Fibroblast of lung (primary cell): ENCODE measurements at places on chromosomes 1 and 21. TPM values are rescaled to one million over a fixed set of nuclear protein-coding genes. Genes with fewer than 3 reads are reported as not detected.

DNA sequence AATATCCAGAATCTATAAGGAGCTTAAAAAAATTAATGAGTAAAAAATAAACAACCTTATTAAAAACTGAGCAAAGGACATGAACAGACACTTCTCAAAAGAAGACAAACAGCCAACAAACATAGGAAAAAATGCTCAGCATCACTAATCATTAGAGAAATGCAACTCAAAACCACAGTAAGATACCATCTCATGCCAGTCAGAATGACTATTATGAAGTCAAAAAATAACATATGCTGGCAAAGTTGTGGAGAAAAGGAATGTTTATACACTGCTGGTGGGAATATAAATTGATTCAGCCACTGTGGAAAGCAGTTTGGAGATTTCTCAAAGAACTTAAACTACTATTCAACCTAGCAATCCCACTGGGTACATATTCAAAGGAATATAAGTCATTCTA is 25.3 kb downstream of the PIGK start:
- H3K36me3 ChIP-seq: no peaks in the 10 kb centered on the region
- no peak overlapping the region for H3K27ac ChIP-seq
- H3K4me1 ChIP-seq: no peaks in the 10 kb centered on the region

DNA sequence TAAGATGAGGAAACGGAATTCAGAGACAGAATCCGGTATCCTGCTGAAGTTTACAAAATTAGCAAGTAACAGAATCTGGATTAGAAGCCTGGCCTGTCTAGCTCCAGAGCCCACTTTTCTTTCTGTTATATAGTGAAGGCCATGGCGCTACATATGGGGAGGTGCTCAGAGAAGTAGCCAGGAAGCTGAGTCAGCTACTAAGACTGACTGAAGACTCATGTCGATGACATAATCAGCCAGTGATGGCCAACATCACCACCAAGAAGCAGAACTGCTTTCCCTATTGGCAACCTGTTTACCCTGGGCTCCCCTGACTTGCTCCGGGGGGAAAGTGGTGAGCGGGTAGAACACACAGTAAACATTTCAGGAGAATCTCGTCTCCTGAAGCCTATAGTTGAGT is 18.8 kb downstream of the LRRC52 start:
- H3K4me3 ChIP-seq: no peak overlapping the region
- no peak for DNase-seq
- H3K36me3 ChIP-seq: no peaks in the 10 kb centered on the region
- no peaks in the 10 kb centered on the region for H3K27me3 ChIP-seq
- no peak overlapping the region for H3K27ac ChIP-seq

DNA sequence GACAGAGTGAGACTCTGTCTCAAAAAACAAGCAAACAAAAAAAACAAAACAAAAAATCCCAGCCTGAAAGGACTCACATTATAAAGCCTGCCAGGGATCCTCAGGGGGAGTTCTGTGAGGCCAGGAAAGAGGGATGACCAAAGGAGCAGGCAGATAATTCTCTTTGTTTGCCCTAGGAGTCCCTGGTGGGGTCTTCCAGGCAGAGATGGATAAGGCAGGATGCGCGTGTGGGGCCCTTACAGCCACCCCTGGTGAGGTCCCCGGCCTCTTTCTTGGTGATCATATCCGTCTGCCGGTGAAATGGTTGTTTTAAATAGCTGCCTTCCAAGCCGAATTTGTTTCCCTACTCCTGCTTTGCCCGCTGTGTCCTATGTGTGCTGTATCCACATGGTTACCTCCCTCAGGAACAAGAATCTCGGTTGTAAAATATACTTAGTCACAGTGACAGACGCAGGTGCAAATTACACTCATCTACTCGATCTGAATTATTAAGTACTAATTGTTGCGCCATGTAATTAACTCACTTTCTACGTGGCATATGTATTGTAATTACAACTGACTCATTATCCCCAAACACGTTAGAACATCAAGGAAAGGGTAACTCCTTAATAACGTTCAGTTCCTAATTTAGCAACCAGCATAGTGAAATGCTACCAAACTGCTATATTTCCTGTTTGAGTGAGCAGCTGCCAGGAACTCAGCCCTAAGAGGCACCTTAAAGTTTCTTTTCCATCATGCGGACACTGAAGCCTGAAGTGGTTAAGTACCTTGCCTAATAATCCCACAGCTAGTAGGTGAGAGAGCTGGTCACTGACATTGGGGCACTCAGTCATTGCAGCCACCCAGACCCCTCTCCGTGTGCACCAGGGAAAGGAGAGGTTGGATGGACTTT is 106.4 kb downstream of the ZSCAN20 start:
- H3K4me1 ChIP-seq: no peaks in the 10 kb centered on the region
- H3K36me3 ChIP-seq: no peaks in the 10 kb centered on the region
- no peak overlapping the region for H3K4me3 ChIP-seq
- H3K27ac ChIP-seq: no peak overlapping the region

DNA sequence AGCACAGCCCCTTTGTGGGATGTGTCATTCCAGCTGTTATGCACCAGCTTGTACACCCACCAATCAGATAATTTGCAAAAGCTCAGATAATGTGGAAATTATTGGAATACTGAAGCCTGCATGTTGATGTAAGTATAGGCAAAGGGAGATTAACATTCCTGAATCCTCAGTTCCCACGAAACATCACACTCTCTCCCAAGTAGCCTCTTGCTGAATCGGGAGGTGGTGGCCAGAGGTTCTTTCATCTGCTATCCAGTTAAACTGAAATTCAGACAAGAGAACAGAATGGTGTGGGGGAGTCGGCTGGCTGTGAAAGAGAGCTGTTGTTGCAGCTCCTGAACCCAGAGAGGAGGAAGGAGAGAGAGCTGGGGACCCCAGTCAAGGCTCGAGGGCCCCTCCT is 170.9 kb downstream of the ZBTB18 start:
- no peaks in the 10 kb centered on the region for H3K4me1 ChIP-seq
- peaks cover 5% of the 10 kb centered on the region for H3K27me3 ChIP-seq
- H3K36me3 ChIP-seq: no peaks in the 10 kb centered on the region
- no peak for DNase-seq

DNA sequence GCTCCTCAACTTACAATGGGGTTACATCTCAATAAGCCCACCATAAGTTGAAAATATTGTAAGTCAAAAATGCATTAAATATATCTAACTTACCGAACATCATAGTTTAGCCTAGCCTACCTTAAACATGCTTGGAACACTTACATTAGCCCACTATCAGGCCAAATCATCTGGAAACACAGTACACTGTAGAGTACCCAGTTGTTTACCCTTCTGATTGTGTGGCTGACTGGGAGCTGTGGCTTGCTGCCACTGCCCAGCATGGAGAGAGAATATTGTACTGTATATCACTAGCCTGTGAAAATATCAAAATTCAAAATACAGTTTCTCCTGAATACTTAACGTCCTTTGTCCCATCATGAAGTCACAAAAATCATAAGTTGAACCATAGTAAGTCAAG is 40.4 kb upstream of the FRRS1 start:
- no peak for DNase-seq
- H3K27ac ChIP-seq: no peak overlapping the region
- H3K4me1 ChIP-seq: no peaks in the 10 kb centered on the region
- no peak overlapping the region for H3K4me3 ChIP-seq
- H3K27me3 ChIP-seq: peaks cover 18% of the 10 kb centered on the region
- H3K36me3 ChIP-seq: no peaks in the 10 kb centered on the region

GRCh38 chr1:182460550-182460951 is 10.6 kb downstream of the RGSL1 start:
- H3K4me3 ChIP-seq: no peak overlapping the region
- no peak overlapping the region for H3K27ac ChIP-seq
- H3K36me3 ChIP-seq: no peaks in the 10 kb centered on the region
- no peak for DNase-seq
- H3K4me1 ChIP-seq: no peaks in the 10 kb centered on the region

DNA sequence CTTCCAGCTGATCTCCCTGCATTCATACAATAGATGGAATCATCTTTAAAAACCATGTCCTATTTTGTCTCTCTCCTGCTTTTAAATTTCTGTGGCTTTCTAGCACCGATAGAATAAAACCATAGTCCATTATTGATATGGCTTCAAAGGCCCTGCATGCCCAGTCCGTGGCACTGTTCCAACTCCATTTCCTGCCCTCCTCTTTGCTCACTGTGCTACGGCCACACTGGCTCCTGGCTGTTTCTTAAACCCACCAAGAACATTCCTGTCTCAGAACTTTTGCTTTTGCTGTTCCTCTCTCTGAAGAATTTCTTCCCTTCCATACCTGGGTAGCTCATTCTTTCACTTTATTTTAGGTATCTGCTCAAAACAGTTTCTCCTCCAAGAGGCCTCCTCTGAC is 7.2 kb downstream of the SLAMF1 start:
- no peak overlapping the region for H3K27ac ChIP-seq
- H3K36me3 ChIP-seq: no peaks in the 10 kb centered on the region
- H3K4me1 ChIP-seq: no peaks in the 10 kb centered on the region

DNA sequence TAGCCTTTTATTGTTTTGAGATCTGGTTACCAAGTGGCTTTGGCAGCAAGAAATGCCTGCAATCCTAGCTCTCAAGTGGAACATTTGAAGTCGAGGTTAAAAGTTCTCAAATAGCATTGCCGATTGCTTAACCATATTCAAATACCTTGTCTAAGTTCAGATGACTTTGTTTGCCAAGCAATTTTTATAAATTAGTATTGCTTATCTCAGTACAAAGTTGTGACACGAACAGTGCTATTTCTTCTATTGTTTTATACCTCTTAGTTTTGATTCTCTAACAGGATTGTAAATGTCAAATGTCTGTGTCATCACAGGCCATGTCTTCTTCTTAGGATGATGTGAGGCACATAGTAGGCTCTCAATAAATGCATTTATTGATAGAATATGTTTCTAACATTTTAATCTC is 633.3 kb downstream of the PTPRC start:
- H3K4me1 ChIP-seq: peaks cover 10% of the 10 kb centered on the region
- H3K36me3 ChIP-seq: no peaks in the 10 kb centered on the region
- peak overlapping the region; percentile 43 for H3K27ac ChIP-seq
- DNase-seq: peak; percentile 97
- H3K4me3 ChIP-seq: no peak overlapping the region

- no peaks in the 10 kb centered on the region for H3K4me1 ChIP-seq
- H3K27me3 ChIP-seq: no peaks in the 10 kb centered on the region
- no peaks in the 10 kb centered on the region for H3K36me3 ChIP-seq
Measured at GRCh38 chr21:14480411-14481031, 65.6 kb downstream of the SAMSN1 start.

- H3K27me3 ChIP-seq: no peaks in the 10 kb centered on the region
- no peaks in the 10 kb centered on the region for H3K36me3 ChIP-seq
- no peak overlapping the region for H3K4me3 ChIP-seq
- H3K27ac ChIP-seq: no peak overlapping the region
Measured at GRCh38 chr1:54300401-54300800, 100.4 kb downstream of the MRPL37 start.

GRCh38 chr1:53992085-53992874 is 25.7 kb downstream of the LDLRAD1 start:
- no peak overlapping the region for H3K4me3 ChIP-seq
- no peaks in the 10 kb centered on the region for H3K36me3 ChIP-seq
- H3K27me3 ChIP-seq: no peaks in the 10 kb centered on the region
- H3K4me1 ChIP-seq: no peaks in the 10 kb centered on the region
- no peak overlapping the region for H3K27ac ChIP-seq

- no peaks in the 10 kb centered on the region for H3K27me3 ChIP-seq
- H3K27ac ChIP-seq: no peak overlapping the region
- no peaks in the 10 kb centered on the region for H3K4me1 ChIP-seq
- no peaks in the 10 kb centered on the region for H3K36me3 ChIP-seq
- H3K4me3 ChIP-seq: no peak overlapping the region
- no peak for DNase-seq
Measured at GRCh38 chr1:173015629-173016028, 35.1 kb downstream of the TNFSF18 start.

DNA sequence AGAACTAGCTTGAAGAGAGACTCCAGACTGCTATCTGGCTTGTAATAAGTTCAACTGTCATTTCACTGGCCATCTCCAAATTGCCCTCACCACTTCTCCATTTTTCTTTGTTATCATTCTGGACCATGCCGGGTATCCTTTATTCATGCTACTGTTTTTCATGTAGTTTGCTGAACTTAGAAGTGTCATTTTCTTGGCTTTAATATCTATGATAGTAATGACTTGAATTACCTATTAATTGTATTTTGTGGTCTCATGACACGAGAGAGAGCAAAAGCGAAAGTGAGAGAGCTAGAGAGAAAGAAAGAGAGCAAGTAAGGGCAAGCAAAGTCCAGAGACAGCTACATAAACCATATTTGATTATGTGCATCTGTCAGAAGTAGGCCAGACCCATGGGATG is 184.9 kb upstream of the ATP1B1 start:
- peak overlapping the region; percentile 12 for H3K27ac ChIP-seq
- no peaks in the 10 kb centered on the region for H3K27me3 ChIP-seq
- H3K36me3 ChIP-seq: no peaks in the 10 kb centered on the region
- H3K4me3 ChIP-seq: no peak overlapping the region
- H3K4me1 ChIP-seq: peaks cover 6% of the 10 kb centered on the region
- no peak for DNase-seq

DNA sequence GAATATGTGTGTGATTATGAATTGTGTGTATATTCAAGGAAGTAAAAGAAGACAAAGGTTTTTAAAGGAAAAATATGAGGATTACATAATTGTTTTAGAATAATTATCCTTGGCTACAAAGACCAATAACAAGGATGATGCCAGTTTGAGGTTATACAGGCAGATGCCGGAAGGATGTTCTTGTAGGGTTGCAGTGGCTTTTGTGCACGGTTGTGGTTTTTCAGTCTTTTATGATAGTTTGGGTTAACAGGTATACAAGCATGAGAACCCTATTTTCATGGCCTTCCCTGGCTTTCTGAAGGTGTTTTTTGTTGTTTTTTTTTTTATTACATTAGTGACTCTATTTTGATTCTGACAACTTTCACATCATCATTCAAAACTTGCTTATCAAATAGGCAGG is 4.9 kb downstream of the CR2 start:
- H3K4me3 ChIP-seq: no peak overlapping the region
- peaks cover 7% of the 10 kb centered on the region for H3K27me3 ChIP-seq
- H3K4me1 ChIP-seq: no peaks in the 10 kb centered on the region
- no peaks in the 10 kb centered on the region for H3K36me3 ChIP-seq
- DNase-seq: no peak

GRCh38 chr1:3348196-3348865 is 106.1 kb upstream of the ARHGEF16 start:
- DNase-seq: no peak
- no peaks in the 10 kb centered on the region for H3K4me1 ChIP-seq
- H3K27ac ChIP-seq: no peak overlapping the region
- H3K27me3 ChIP-seq: no peaks in the 10 kb centered on the region
- H3K4me3 ChIP-seq: no peak overlapping the region

Gene MFSD2A
- total RNA-seq: 1.0 and 1.2 TPM in 2 replicates

Gene FCAMR
- total RNA-seq: not detected in 2 replicates

Gene NEK2
- total RNA-seq: 0.26 and 12.7 TPM in 2 replicates

Gene C8A
- total RNA-seq: not detected in 2 replicates
